ENCODE measurements at places on chromosomes 5 and 9.
A peak's percentile ranks its signal among the peaks of the same experiment; 100 is the strongest.

DNA sequence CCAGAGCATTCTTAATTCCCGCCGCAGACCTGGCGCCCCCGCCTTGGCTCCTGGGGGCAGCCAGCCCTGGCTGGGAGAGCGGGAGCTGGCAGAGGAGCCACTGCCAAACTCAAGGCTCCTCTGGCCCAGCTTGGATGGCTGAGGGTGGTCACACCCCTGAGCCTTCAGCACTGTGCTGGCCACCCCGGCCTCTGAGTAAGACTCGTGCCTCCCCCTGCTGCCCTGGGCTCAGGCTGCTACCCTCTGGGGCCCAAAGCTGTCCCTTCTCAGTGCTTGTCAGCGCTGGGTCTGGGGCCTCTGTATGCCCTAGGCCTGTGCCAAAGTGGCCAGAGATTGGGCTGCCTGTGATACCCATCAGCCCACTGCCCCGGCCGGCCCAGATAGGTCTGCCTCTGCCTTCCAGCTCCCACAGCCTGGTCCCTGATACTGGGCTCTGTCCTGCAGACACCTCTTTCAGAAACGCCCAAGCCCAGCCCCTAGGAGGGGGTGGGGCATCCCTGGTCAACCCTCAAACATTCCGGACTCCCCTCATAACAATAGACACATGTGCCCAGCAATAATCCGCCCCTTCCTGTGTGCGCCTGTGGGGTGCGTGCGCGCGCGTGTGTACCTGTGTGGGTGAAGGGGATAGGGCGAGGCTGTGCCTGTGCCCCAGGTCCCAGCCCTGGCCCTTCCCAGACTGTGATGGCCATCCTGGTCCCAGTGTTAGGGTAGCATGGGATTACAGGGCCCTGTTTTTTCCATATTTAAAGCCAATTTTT is 4.4 kb upstream of the PRR7 start:
- no peak for ATAC-seq

DNA sequence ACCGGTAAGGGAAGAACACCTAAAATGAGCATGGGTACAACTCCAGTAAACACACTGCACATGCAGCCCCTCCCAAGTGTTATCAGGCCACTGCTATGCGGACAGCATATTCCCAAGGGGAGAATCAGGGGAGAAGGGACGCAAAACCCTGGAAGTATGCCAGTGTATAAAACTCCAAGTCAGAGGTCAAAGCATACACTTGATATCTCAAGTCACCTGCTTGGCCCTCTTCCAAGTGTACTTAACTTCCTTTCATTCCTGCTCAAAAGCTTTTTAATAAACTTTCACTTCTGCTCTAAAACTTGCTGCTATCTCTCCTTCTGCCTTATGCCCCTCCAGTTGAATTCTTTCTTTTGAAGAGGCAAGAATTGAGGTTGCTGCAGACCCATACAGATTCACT is 408.1 kb downstream of the HTR1A start:
- no peak for ATAC-seq

GRCh38 chr9:91580136-91580535 is 156.5 kb upstream of the NFIL3 start:
- ATAC-seq: no peak

DNA sequence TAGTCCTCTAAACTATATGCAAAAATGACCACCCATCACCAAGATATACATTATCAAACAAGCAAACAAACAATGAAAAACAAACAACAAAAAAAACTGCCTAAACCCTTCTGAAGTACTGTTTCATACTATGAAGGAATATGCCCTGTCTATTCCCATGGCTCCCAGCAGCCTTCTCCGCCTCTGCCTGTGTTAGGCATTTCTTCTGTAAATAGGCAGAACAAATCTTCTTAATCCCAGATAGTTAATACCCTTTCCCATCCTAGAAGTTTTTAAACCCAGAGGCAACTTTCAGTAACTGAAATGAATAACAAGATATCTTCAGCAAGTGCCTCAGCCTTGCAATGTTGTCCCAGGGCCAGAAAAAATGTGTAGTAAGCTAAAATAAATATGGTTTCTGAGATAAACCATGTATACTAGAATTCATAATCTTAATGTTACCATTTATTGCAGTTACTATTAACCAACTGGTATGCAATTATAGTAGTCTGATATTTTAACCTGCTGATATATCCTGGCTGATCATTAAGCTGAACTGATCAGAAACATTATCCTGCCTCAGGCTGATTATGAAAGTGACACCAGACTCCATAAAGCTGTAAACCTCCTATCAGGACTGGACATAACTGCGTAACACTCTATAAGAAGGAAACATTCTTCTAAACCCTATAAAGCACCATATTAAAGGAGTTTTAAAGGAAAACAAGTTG is 68.5 kb downstream of the ANKRD31 start:
- no peak for ATAC-seq

GRCh38 chr5:89211836-89212235 is 328.9 kb upstream of the MEF2C start:
- no peak for ATAC-seq

- ATAC-seq: no peak
Measured at GRCh38 chr9:120637919-120638318, 58.0 kb upstream of the CDK5RAP2 start.

- ATAC-seq: no peak
Measured at GRCh38 chr9:113882181-113882580, 6.1 kb downstream of the ZNF618 start.

DNA sequence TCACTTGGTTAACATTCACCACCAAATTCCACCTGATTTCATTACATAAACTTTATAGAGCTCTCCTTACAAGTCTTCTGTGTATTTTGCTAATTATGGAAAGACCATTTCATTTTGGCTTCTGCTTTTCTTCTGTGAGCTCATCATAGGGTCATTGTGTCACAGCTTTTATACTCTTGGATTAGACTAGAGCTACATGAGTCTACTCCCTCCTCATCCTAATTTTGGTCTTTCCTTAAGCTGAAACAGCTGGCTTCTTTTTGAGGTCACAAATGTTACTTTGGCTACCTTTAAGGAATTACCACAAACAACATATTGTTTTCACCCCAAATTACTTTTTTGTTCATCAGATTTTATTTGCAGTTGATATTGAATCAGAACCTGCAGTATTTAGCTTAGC is 103.0 kb downstream of the NPR3 start:
- no peak for ATAC-seq

GRCh38 chr9:134597041-134597913 is 44.3 kb upstream of the COL5A1 start:
- ATAC-seq: no peak

DNA sequence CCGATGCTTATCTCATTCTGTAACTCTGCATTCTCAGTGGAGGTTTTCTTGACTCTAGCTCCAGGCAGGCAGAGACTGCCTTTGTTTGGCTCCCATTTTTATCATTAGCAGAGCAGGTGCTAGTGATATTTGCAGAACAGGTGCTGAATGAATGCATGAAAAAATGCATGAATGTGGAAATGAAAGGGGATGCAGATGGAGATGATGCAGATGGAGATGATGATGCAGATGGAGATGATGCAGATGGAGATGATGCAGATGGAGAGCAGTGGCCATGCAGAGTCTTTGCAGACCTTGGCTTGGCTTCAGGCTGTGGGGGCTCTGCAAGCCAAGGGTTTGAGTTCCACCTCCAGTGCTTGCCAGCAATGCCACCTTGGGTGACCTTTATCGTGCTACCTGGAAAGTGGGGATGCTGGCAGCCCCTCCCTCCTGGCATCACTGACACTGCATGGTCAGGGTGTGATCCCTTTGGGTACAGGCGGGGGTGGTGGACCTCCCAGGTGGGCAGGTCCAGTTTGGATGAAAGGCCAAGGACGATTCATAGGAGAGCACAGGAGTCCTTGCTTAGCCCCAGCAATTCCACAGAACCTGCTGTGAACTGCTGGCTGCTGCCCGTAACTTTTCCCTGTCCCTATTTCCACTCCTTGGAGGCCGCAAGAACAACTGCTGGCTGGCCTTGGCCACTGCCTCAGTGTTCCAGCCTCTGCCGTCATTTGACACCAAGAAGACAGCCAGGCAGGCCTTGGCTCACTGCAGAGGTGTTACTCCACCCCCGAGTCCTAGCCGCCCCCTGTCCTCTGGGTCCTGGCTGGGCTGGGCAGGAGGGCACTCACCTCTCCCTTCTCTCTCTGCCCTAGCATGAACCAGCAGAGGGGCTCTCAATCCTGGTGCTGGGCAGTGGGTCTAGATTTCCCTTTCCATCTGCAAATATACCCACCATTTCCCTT is 33.0 kb downstream of the ERGIC1 start:
- ATAC-seq: no peak

GRCh38 chr5:78291687-78292086 is 2.8 kb downstream of the AP3B1 start:
- no peak for ATAC-seq

GRCh38 chr9:83706676-83707517 is 861 bp downstream of the UBQLN1 start:
- ATAC-seq: peak; percentile 31

DNA sequence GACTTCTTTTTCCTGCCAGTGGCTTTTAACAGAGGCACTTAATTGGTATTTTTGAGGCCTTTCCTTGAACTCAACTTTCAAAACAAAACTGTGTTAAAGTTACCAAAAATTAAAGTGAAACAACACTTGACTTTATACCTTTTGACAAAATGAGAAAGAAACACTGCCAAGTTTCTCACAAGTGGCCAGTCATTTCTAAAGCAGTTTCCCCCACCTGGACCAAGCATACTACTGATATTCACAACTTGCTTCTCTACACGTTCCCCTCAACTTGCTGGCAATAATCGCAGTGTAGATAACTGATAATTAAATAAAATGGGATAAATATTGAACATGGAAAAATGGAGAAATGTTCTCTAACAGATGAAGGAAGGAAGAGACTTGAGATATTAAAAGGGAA is 135.7 kb downstream of the TLR4 start:
- ATAC-seq: no peak

GRCh38 chr5:105907016-105907415 is 1763.7 kb downstream of the EFNA5 start:
- ATAC-seq: no peak

DNA sequence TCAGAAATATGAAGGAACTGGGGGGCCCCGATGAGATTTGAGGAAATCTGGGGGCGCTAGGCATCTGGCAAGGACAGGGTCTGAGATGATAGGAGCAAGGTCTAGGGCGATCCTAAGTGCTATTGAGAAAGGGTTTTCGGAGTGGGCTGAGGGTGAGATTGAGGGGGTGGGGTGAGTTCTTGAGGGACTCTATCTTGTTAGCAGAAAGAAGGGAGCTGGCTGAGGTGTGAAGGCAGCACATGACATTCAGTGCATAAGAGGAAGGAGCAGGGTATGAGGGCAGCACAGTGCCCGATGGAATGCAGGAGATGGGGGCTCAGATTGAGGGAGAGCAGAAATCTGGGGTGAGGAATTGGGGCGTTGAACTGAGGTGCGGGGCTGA is 640 bp downstream of the TRIM32 start:
- no peak for ATAC-seq

DNA sequence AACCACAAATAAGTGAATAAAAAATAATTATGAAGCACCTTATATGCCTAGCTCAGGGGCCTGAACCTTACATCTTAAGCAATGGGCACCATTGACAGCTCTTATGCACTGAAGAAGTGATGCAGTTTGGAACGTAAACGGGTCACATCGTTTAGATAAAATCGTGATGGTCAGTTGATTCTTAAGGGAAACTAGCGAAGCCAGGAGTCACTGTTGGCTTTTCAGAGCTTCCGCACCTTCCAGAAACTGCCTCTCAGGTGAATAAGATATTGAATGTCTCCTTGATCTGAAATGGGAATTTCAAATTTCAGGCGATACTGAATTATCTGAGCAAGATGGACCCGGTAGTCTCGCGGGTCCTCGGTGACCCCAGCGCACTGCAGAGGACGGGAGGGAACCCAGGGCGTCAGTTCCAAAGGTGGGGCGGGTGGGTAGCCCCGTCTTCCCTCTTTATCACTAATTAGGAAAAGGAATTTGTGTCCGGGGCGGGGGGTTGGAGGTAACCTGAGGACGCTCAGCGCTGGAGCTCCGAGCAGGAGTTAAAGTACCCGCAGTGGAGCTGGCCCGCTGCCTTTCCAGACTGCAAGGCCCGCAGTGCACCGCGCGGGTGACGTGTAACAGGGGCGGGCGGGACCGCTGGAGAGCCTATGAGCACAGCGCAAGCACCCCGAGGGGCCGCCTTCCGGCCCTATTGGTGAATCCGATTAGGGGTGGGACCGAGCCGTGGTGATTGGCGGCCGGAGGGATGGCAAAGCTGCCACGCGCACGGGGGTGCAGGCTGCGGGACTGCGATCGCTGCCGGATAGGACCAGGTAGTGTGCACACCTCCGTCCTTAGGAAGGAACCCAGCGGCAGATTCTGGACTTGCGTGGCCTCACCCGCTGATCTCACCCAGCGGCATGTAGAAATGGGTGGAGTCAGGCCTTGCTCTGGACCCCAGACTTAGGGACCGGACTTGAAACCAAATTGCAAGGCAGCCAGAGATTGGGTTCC is 19.7 kb upstream of the GARNL3 start:
- peak; percentile 100 for ATAC-seq

GRCh38 chr5:35487233-35488025 is 130.2 kb upstream of the SPEF2 start:
- no peak for ATAC-seq

DNA sequence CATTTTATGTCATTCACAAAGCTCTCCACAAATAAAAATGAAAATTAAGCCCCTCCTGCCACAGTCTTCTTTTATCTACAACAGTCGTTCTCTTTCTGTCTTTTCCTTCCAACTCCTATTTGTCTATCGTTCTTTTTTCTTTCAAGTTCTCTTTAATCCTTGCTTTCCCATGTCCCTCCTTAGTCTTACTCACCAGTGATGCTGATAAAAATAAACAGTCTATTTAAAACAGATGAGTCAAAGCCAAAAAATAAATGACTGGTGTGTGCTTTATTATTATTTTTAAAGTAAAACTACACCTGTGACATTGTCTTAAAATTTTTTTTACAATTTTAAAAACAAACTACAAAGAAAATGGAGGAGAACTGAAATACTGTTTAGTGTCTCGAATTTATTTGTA is 137.1 kb upstream of the TMEM161B start:
- ATAC-seq: no peak

- ATAC-seq: peak; percentile 54
Measured at GRCh38 chr5:59620535-59621212, 272.9 kb downstream of the PDE4D start.

DNA sequence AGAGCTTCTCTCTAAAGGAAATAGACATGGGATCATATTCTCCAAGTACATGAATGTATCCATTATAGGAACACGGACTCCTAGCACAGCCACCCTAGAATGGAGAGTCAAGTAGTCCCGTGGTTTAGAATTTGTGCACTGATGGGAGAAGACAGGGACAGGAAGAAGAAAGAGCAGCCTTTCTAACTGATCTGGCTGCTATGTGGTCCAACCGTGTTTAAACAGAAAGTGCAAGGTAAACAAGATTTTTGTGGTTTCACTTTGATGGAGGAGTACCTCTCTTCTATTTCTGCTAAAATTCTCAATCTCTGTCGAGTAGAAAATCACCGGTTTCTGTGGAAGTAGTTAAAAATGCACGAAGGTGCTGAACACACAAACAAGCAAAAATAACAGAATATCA is 171.3 kb downstream of the ST8SIA4 start:
- peak; percentile 65 for ATAC-seq

- ATAC-seq: no peak
Measured at GRCh38 chr5:135016861-135017290, 17.2 kb downstream of the PITX1 start.

All from stimulated activated memory B cell treated with anti-CD40 and anti-IgM and Interleukin-4, amounts not matched to agents 10 μg/mL and 1 μg/mL and 100 μg/mL, for 72 hours (primary cell).